ENCODE measurements at places on chromosomes 2 and 18.

GRCh38 chr2:241946306-241947003 lies 76.9 kb downstream of the RTP5 start:
- no peak for DNase-seq

DNA sequence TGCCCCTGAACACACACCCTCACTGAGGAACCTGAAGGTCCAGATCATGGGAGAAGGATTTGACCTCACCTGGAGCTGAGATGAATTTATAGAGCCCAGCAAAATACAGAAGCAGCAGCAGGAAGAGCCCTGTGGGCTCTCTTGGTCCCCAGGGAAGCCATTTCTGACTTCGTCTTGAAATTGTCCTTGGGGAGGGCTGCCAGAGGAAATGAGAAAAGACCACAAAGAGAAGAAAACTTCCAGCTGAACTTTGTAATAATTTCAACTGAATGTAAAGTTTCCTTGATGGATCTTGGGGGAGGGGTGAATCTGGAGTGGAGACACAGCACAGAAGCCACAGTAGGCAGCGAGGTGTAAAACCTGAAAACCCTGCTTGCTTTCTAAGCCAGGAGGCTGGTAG lies 500.9 kb upstream of the NXPH2 start:
- no peak for DNase-seq

DNA sequence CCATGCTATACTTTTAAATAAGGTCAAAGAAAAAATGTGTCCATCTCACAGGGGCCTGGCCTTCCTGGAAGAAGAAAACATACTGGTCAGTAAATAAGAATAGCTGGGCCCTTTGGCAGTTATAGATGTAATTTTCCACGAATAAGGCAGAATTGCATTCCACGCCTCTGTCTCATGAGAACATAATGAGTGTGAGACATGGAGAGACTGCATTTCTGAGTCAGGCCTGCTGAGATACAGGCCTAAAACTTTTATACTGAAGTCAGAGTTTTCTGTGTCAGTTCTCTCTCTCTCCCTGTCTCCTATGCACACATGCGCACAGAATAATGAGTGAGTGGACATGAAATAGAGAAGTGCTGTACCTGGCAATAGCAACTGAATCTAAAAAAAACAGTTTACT lies 20.4 kb upstream of the IL1R1 start:
- DNase-seq, result no peak

DNA sequence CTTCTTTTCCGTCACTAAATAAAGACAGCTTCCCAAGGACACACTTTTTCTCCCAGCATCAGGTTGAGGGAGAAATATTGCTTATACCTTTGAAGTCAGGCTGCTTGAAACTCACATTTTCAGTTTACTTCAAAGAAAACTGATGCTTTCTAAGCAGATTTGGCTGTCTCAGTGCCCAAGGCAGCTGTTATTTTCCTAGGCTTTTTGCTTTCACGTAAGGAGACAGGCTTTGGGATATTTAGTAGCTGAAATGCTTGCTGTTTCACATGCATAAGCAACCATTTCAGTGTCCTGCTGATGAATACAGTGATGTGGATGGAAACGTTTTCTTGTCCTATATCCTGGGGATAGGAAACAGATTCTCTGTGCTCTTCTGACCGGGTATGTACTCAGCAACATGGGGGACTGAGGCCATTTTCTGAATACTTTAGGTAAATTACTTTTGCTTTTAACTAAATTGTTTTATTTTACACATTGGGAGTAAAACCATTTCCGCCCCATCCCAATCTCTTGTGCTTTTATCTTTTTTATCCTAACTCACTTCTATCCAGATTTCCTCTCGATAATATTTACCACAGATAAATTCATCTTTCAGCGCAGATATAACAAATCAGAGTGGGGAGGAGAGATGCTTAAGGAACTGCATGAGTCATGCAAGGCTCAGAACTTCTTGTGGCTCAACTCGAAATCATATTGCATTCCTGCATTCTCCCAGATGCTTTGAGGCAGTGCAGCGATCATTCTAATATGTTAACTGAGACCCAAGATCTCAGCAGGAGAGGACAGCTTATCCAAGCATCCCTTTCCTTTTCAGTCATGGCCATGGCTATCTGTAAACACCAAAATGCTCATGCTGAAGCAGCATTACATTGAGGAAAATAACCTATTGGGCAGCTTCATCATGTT lies 22.2 kb downstream of the GALR1 start:
- DNase-seq, result no peak

- no peak for DNase-seq
Measured at GRCh38 chr2:238006510-238006909, 39.7 kb downstream of the UBE2F start.

DNA sequence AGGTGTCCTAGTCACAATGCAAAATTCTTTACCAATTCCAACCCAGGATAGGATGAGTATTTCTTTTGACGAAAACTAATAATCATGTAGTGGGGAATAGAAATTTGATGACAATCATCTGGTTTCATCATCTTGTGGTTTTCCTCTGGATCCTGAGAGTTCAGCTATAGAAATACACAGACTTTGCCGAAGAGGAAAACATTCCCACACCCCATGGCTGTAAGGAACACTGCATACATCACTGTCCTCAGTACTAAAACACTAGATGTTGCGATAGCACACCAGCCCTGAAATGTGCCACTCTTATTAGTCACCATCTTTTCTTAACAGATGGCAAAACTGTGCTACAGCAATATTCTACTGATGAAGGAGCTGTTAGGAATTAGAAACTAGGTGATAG lies 29.4 kb downstream of the CERKL start:
- DNase-seq, result no peak

DNA sequence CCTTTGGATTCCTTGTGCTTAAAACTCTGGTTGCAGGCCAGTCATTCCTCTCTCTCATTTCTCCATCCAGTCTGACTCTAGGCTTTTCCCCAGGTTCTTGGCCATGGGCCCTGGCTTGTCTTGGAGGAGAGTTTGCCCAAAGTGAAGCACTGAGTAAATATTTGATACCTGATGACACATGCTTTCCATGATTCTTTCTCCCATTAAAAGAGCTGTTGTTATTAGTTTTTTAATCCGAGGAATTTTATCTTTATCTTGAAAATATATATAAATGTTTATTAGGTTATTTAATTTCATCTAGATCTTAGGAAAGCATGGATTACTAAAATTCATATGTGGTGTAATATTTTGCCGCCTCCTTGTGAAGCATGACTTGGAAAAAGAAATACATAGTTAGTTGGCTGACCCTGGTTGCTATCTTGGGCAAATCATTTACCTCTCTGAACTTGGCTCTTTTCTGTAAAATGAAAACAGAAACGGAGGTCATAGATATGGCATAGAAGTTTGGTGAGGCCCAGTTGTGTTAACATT lies 650.1 kb downstream of the SLC4A3 start:
- peak; percentile 33 for DNase-seq

- no peak for DNase-seq
Measured at GRCh38 chr18:71554686-71555085, 989.5 kb downstream of the CBLN2 start.

DNA sequence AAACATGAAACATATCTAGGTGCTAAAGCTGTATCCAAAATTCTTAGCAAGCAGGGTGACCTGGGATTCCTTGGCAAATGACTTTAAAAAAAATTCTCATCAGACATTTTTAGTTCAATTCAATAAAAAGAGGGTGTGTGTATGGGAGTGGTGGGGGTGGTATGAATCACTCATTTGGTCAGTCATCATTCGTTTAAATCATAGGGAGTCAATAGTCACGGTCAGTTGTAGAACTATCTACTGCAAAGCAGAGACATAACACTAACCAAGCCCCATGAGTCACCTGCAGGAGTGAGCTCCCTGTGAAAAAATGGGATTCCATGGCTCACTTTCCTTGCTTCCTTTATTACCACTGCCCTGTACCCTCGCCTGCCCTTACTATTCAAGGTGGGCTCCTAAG lies 380.6 kb upstream of the TCF4 start:
- DNase-seq, result no peak

DNA sequence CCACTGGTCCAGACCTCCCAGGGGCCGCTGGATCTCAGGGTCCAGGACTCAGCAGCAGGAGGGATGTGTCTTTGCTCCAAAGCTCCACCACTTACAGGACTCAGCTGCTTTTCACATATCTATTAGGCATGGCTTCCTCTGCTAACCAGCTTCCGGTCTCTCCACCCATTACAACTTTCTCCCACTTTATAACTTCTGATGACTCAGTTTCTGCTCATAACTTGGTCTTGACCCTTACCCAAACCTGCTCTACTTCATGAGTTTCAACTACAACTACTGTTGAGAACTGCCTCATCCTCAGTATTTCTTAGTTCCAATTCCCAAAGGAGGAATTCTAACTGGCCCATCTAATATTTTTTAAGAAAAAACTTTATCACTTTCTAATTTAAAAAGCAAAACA lies 17.2 kb downstream of the SULT1C2 start:
- DNase-seq, result no peak

DNA sequence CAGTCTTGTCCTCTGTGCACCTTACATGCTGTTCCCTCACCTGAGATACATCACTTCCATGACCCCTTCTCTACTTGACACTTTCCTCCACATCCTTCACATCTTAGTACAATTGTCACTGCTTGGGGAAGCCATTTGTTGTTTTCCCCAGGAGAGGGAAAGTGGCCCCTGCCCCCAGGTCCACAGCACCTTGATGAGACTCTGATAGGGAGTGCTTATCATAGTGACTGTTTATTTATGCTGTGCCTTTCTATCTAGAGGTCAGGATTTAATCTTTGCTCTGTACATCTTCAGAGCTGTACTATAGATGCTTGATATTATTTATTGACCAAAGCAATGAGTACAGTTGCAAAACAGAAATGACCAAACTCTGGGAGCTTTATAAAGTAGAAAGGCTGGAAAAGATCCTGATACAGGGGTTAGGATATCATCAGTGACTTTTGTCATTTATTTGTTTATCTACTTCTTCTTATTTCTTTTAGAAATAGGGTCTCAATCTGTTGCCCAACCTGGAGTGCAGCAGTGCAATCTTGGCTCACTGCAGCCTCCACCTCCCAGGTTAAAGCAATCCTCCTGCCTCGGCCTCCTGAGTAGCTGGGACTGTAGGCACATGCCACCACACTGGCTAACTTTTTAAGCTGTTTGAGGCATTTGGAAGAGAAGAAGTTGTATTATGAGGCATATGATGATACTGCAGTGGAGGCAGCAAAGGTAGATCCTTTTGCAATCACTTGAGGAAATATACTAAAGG lies 94.2 kb downstream of the MEIS1 start:
- no peak for DNase-seq

DNA sequence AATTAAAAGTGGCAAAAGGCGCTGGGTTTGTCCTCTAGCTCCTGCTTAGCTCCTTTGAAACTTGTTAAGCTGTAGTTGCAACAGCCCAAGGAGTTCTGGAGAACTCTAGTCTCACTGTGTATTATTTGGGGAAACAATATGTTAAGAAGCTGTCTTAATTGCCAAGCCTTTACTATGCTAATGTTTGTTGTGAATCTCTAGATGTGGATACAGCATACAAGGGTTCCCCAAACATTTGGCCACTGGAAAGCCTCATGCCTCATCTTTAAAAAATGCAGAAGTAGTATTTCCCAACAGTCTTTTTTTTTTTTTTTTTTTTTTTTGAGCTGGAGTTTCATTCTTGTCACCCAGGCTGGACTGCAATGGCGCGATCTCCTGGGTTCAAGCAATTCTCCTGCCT lies 236.7 kb downstream of the PRKCE start:
- DNase-seq, result no peak

DNA sequence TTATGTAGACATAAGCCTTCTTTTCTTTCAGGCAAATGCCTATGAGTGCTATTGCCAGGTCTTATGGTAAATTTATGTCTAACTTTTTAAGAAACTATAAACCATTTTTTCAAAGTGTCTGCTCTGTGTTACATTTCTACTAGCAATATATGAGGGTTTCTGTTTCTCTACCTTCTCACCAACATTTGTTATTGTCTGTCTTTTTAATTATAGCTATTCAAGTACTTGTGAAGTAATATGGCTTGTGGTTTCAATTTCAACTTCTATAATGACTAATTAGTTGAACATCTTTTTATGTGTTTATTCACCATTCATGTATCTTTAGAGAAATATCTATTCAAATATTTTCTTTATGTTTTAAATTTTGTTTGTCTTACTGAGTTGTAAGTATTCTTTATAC lies 213.1 kb upstream of the MC4R start:
- no peak for DNase-seq
